Hepatic stellate cell (primary cell): ENCODE measurements at places on chromosomes 6 and 20.

DNA sequence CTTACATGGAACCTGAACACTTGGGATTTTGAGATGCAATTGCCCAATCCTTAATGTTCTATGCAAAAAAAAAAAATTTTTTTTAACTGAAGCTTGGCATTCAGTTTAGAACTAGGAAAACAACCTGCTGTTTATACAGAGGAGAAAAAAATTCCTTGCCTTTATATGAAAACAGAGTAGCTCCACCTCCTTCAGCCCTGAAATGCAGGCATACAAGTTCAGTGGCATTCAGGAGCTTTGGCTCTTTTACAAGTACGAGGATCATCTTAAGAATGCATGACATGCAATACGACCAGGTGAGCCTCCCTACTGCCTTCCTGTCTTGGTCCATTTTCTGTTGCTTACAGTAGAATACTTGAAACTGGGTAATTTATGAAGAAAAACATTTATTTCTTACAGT lies 20.4 kb downstream of the PAX1 start:
- DNase-seq, result no peak

- DNase-seq, result no peak
Measured at GRCh38 chr6:29451471-29452193, 5.2 kb downstream of the OR11A1 start.

- DNase-seq, result no peak
Measured at GRCh38 chr6:4441981-4442434, 306.6 kb upstream of the ECI2 start.

GRCh38 chr6:99148111-99148510 lies 200.4 kb upstream of the FBXL4 start:
- DNase-seq, result no peak

- no peak for DNase-seq
Measured at GRCh38 chr6:159982731-159983506, 14.0 kb downstream of the IGF2R start.

- DNase-seq, result no peak
Measured at GRCh38 chr6:143767433-143767832, 75.7 kb upstream of the LTV1 start.

- peak; percentile 11 for DNase-seq
Measured at GRCh38 chr6:35611240-35611639, 77.5 kb downstream of the FKBP5 start.

- no peak for DNase-seq
Measured at GRCh38 chr6:16496210-16496609, 257.8 kb downstream of the GMPR start.

DNA sequence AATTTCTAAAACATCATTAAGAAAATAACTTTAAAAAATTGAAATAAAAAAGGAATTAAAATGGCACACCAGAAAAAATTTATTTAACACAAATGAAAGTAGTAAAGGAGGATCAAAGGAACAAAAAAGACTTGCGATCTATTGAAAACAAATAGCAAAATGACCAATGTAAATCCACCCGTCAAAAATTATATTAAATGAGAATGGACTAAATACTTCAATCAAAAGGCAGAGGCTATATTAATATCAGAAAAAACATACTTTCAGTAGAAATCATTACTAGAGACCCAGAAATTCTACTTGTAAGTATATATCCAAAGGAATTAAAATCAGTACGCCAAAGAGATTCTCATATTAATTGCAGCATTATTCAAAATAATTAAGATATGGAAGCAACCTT lies 293.1 kb upstream of the SOX4 start:
- DNase-seq, result no peak

DNA sequence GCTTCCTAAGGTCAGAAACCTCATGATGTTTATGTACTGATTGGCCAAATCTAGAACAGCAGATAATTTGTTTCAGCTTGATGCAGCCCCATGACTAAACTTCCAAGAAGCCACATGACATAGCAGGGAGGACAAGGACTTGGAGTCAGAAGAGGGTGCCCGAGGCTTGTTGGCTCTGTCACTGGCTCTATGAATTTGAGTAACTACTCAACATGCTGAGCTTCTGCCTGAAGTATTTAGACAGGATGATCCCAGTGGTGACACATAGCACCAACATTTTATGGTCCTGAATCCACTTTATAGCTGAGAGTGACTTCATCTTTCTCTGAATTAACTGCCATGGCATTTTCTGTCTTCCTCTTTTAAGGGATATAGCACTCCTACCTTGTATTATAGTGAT lies 13.5 kb upstream of the TBX18 start:
- no peak for DNase-seq

- DNase-seq, result peak; percentile 95
Measured at GRCh38 chr6:43627008-43627825, 1.8 kb downstream of the GTPBP2 start.

DNA sequence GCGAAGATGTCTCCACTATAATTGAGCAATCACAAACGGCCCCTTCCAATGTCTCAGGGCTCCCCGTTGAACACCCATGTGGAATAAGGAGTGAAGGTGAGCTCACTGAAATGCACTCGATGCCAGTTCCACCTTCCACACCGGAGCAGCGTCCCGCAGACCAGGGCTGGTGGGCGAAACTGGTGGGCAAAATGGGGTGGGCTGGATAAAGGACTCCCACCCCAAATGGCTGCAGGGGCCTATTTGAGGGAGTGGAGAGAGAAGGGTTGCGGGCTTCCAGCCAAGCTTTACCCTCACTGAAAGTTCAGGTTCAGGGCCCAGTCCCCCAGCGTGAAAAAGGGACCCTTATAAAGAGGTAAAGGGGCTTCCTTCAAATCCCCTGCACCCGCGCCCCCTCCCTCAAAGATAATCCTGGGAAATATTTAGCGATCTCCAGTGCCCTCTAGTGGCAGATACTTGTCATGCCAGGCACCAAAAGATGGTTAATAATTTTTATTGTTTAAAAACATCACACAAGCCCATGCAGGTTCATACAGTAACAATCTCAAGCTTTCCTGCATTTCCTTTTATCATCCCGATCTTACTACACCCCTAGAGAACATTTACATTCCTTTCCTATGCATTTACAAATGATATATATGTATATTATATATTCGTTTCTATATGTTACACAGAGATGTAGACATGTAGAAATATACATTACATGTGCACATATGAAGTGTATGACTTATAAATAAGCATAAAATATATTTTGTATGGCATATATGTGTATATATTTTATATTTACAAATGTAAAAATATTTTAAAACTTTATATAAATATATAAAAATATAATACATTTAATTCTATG lies 58.2 kb upstream of the NKX2-2 start:
- DNase-seq, result peak; percentile 21

GRCh38 chr6:101851911-101852310 lies 458.4 kb downstream of the GRIK2 start:
- DNase-seq, result no peak

DNA sequence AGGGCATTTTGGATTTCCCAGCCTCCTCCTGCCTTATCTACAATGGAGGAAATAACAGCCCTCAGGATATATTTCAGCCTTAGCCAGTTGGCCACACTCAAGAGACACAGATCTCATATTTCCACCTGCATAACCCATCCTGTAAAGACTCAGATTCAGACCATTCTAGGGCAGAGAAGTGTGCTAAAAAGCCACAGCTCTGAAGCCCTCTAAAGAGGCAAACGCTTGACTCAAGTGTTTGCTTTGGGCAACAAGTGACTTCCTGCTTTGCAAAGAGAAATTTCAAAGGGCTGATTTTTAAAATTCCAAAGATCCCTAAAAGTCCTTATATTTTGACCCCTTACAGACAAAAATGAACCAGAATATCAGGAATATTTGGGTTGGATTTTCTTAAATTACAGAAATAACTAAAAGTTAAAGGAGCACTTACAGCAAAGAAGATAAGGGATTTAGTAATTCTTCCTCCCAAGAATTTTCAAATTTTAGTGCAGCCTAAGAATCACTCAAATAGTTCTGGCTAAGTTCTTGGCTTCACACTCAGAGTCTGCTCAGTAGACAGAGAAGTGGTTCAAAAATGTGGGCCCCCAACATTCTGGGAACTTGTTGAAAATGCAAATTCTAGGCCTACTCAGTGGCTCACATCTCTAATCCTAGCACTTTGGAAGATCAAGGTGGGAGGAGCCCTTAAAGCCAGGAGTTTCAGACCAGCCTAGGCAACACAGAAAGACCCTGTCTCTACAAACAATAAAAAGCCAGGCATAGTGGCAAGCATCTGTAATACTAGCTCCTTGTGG lies 18.9 kb upstream of the ADGRF5 start:
- DNase-seq, result no peak
